Cardiac fibroblast (primary cell): ENCODE measurements at places on chromosomes 16 and 17.
A peak's percentile ranks its signal among the peaks of the same experiment; 100 is the strongest.

DNA sequence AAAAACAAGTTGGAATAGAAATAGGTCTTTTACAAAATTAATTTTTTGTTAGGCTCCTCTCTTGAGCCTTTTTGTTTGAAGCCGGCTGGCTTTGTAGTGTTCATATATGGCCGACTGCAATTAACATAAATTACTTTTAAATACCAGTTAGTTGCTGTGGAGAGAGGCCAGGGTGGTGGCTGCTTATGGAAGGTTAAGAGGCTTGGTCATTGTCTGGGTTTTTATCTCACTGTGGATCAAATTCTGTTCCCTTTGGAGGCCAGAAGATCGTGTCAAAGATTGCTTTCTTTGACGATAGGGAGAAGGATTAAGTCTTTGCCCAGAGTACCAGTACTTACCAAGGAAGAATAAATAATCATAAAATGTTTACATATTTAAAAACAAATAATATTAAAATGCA is 39.9 kb downstream of the MSI2 start:
- no peak for DNase-seq

DNA sequence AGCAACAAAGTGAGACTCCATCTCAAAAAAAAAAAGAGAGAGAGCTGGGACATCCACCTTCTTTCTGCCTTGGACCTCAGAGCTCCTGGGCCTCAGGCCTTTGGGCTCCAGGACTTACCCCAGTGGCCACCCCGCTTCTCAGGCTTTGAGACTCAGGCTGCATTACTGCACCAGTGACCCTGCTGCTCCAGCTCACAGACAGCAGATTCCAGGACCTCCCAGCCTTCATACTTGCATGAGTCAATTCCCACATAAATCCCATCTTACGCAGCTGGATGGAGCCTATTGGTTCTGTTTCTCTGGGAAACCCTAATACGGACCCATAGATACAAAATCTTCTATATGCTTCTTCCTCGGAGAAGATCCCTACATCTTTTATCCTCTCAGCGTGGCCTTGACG is 2.1 kb upstream of the CEP295NL start:
- DNase-seq = no peak

DNA sequence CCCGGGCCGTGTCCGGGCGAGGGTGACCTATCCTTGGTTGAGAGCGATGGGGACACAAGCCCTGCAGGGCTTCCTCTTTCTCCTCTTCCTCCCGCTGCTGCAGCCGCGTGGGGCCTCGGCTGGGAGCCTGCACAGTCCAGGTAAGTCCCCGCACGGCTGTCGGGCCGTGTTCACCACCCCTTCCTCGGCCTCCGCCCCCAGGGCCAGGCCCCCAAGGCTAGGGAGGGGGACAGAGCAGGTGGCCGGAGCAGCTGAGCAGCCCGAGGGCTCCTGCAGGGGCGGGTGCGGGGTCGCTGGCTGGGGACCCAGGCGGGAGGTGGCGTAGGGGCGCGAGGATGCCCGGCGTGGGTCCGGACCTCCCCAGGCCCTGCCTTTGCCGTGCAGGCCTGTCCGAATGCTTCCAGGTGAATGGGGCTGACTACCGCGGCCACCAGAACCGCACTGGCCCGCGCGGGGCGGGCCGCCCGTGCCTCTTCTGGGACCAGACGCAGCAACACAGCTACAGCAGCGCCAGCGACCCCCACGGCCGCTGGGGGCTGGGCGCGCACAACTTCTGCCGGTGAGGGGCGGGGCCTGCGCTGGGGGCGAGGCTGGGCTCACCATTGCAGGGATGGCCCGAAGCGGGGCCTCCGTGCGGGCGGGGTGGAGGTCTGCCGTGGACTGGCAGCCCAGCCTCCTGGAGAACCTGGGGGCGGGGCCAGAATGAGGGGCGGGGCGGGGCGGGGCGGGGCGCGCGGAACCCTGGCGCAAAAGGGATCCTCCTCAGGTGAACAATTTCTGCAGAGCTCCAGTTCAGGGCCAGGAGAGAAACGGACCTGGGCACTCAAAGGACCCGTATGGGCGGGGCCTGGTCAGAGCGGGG is 631 bp downstream of the KREMEN2 start:
- DNase-seq = no peak

DNA sequence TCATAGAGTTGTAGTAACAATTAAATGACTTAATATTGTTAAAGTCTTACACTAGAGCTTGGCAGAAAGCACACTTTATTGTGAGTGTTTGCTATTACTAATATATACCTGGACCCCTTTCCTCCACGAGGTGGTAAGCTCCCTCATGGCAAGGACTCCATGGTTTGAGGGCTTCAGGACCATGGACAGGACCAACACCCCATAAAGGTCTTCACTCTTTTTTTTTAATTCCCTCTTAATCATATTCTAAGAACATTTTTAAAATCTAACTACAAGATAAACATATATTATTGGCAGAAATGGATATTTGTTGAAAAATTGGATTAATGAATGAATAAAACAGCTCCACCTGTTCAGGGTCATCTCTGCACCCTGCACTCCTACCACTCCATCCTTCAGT is 154.5 kb downstream of the CBLN1 start:
- no peak for DNase-seq

GRCh38 chr17:73943416-73944110 is 259.9 kb upstream of the RPL38 start:
- no peak for DNase-seq

GRCh38 chr16:88529596-88529995 is 40.6 kb upstream of the ZC3H18 start:
- no peak for DNase-seq

DNA sequence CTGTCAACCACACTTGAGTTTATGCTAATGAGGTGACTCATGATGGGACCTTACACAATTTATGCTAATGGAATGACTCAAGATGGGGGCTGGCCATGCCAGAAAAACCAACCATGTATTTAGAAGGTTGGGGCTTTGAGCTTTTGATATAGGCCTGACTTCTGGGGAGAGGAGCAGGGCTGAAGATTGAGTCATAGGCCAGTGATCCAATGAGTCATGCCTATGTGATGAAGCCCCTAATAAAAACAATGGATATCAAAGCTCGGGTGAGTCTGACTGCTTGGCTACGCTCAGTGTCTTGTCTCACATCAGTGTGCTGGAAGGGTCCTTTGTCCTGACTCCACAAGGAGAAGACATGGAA is 7.3 kb downstream of the MFSD6L start:
- DNase-seq = peak; percentile 92

DNA sequence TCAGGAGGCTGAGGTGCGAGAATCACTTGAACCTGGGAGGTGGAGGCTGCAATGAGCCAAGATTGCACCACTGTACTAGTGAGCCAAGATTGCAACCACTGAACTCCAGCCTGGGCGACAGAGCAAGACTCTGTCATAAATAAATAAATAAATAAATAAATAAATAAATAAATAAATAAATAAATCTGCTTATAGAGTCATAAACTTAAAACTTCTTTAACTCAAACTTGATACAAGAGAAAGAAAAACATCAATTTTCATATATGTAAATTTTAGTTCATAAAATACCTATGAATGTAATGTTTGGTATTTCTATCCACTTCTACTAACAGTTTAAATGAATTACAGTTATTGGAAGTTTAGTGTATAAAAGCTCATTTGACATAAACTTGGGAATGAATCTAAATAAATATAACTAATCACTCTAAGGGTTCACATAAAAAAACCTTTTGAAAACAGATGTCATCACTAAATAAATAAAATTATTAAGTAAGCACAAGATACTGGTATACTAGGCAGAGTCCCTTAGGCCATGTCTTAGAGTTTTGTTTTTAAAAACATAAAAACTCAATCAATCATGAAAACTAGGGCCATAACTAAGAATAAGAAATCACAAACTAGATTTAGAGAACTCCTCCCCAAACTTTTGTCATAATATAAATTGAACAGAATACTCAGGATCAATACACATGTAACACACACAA is 54.1 kb downstream of the SMURF2 start:
- peak; percentile 51 for DNase-seq

DNA sequence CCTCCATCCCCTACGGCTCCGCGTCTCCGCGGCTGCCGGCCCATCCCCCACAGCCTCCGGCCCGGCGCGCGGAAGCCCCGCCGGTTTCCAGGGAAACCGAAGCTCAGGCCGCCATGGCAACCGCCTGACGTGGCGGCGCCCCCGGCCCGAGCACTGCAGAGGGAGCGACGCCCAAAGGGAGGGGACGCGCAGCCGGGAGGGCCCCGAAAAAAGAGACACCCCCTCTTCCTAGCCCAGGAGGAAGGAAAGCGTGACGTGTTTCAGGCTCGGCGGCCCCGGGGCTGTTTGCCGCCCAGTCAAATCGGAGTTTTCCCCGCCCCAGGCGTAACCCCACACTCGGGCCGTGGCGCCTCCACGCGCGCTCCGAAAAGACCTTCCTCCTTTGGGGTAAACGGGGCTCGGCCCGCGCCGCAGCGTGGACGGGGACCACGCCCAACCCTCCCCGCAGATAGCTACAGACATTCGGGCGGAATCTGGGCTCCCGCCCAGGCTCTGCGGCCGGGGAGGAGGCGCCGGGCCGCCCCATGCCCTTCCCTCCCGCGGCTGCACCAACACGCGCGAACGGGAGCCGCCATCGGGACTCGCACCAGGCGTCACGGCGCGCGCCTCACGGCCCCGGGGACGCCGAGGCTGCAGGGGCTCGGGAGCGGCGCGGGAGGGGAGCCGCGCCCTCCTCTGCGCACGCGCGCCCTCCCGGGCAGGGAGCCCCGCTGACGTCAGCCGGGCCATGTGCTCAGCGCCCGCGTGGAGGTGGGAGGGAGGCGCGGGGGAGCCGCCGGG is 7.5 kb downstream of the MNT start:
- DNase-seq = peak; percentile 82

DNA sequence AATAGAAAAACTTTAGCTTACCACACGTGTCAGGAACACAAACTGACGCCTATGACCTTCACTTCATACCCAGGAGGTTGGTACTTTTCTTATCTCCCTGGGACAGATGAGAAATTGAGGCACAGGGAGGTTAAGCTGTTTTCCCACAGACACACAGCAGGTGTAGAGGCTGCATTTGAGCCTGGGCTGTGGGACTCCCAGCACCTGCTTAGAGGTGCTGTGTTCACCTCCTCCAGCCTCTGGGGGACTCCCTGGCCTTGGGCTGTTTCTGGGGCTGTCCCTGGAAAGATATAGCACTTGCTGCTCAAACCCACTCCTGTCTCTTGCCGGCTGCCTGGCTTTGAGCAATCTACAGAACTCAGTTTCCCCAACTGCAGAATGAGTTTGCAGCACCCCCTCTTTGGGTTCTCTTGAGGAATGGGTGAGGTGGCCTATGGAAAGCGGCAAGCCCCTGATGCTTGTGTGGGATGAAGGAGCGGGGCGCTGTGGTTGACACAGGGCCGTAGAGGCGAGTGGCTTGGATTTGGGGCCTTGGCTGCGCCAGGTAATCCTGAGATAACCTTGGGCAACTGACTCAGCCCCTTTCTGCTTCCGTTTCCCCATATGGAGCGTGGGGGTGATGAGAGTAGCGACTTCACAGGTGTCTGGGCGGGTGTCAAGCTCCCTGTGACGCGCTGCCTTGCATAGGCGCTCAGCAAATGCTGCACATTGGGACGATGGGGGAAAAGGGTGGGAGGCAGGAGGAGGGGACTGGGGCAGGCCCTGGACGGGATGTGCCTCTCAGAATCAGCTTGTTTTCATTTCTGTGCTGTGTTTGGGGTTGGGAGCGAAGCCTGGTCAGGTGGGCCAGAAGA is 104.5 kb upstream of the CIBAR2 start:
- DNase-seq = no peak

- no peak for DNase-seq
Measured at GRCh38 chr17:45405250-45406086, 27.2 kb downstream of the ARHGAP27 start.

GRCh38 chr16:17561056-17561455 is 90.3 kb upstream of the XYLT1 start:
- DNase-seq = no peak

DNA sequence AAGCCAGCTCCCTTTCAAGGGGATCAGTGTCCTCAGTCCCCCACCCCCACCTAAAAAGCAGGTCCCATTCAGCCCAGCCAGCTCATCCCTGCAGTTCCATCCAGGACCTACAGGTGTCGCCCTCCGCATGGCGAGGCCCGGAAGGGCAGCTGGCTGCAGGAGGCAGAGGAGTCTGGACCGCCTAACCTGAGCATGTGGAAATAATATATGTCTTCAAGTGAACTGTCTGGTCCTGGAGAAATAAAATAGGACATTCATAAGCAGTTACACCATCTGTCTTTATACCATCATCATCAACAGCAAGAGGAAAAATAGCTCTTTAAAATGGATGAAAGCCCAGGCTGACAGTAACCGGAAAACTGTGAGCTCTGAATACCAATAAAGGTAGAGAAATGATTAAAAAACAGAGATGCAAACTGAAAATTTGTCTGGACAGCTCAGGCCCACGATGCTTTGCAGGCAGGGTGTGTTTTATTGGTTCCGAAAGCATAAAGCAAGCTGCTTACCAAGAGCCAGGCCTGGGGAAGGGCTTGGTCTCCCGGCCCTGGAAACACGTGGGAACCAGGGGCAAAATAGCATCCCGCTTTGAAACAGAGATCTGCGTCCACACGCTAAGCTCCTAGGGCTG is 215.2 kb downstream of the ZFHX3 start:
- DNase-seq = peak; percentile 82

GRCh38 chr16:54933281-54934011 is 2.8 kb downstream of the IRX5 start:
- no peak for DNase-seq

GRCh38 chr16:80034469-80034826 is 433.9 kb upstream of the MAF start:
- DNase-seq = peak; percentile 24

GRCh38 chr17:80971704-80972304 is 19.8 kb upstream of the CHMP6 start:
- no peak for DNase-seq

DNA sequence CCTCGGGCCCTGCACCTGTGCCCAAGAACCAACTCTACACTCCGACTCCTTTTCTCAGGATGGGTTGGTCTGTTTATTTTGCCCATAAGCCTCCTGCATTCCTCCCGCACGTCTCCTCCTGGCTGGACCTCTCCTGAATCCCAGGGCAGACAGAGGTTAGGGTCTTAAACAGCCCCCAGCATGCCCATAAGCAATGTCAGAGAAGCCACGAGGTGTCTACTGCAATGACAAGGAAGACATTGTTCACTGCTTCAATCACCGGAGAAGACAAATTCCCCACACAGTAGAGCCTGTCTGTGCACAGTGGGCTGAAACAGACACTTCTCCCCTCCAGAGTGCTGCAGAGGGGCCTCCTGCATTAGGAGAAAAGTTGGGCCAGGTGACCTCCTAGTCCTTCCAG is 230.6 kb upstream of the RPL38 start:
- DNase-seq = no peak

DNA sequence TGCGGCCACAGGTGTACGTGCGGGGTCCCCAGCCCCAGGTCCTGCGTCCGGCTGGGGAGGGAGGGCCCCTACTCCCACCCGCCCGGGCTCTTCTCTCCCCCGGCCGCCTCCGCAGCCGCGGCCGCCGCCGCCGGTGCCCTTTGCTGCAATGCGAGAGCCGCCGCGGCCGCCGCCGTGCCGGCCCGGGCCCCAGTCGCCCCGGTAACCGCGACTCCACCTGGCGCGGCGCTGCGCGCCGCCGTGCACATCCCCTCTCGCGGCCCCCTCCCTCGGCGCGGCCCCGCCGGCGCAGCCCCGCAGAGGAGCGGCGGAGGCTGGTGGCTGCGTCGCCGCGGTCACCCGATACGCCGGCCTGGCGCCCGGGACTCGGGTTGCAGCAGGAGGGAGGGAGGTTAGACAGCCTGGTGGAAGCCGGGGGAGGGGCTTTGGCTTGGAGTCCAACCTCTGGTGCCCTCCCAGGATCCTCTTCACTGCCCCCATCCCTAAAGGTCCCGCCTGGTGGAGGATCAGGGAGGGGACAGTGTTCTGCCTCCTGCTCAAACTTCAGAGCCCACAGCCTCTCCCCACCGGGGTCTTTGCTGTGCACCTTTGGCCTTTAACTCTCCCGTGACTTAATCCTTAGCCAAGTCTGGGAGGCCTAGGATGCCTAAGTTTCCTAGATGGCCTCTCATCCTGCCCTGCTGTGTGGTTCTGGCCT is 32.9 kb downstream of the SRCIN1 start:
- DNase-seq = no peak
